Stimulated activated CD4-positive, alpha-beta T cell treated with anti-CD3 and anti-CD28 coated beads, Interleukin-1b, Interleukin-23, amount 100 ng/mL, for 1 hour (primary cell): ENCODE measurements at places on chromosomes 3 and 15.

DNA sequence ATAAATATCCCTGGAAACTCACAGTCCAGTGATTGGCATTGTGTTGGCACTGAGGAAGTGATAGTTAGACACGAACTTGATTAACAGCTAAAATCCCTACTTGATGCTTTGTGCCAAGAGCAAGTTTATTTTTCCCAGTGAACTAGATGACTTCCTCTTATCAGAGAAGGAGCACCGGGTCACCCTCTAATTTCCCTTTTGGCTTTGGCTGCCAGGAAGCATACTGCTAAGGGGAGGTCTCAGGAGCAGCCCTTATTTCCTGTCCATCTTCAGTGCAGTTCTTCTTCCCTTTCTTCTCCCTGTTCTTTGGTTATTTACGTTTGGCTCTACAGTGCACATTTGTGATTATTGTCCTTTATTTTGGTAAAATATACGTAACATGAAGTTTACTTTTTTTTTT, 13.0 kb downstream of the FBLN2 start:
- DNase-seq = no peak

DNA sequence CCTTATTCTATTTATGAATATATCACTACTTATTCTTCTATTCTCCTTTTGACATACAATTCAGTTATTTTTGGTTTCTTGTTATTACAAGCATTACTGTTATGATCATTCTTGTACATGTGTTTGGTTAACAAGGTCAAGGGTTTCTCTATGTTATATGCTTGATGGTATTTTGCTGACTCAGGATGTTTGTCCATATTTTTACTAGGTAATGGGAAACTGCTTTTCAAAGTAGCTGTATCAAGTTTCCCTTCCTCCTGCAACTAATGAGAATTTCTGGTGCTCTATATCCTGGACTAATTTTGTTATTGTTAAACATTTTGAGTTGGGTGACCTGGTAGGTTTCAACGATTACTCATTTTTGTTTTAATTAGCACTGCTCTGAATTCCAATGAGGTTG, 841.0 kb downstream of the OTOL1 start:
- no peak for DNase-seq

GRCh38 chr3:4717363-4717740, 224.2 kb downstream of the ITPR1 start:
- DNase-seq = no peak

DNA sequence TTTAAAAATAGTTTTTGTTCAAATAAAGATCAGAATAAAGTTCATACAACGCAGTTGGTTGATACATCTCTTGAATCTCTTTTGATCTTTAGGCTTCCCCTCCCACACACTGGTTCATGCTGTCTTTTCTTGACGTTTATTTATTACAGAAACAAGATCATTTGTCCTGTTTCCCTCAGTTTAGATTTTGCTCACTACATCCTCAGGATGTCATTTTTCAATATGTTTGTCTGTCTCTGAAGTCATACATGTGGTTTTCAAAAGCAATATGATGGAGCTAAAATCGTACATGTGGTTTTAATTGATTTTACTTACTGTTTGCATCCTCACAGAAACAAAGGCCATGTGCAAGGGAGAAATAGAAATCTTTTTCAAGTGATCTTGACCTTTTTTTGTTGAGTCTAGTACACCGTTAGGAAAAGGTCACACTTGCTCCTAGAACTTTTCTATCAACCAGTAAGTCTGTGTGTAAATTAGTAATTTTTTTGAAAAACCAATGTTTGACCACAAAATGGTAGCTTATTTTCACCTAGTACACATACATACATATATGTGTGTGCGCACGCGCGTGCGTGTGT, 63.7 kb upstream of the SENP5 start:
- DNase-seq = no peak

GRCh38 chr3:79086514-79086913, 681.3 kb downstream of the ROBO1 start:
- DNase-seq = no peak

- no peak for DNase-seq
Measured at GRCh38 chr15:69893863-69894262, 203.9 kb downstream of the TLE3 start.

DNA sequence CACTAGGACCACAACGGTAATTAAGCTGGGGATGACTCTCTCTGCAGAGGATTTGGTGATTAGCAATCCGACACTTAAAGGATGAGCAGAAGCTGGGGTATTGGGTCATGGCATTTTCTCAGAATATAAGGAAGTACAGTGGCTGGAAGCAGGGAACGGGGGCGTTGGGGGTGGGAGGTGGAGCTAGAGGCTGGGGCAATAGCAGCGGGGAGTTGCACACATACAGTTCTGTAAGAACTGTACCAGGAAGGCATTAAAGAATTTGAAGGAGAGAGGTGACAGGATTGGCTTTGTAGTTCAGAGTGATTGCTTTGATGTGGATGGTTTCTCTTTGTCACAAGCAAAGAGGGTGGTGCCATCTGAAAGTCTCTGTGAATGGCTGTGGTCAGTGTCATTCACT, 28.2 kb downstream of the PSMD6 start:
- no peak for DNase-seq

GRCh38 chr3:112477891-112478290, 21.4 kb downstream of the BTLA start:
- DNase-seq = no peak

- DNase-seq = no peak
Measured at GRCh38 chr3:111797171-111797615, 61.9 kb upstream of the PHLDB2 start.

GRCh38 chr3:108223928-108224327, 1.7 kb upstream of the IFT57 start:
- no peak for DNase-seq

- no peak for DNase-seq
Measured at GRCh38 chr3:2526926-2527325, 428.3 kb downstream of the CNTN4 start.

GRCh38 chr3:14761121-14761672, 57.6 kb upstream of the FGD5 start:
- DNase-seq = no peak

DNA sequence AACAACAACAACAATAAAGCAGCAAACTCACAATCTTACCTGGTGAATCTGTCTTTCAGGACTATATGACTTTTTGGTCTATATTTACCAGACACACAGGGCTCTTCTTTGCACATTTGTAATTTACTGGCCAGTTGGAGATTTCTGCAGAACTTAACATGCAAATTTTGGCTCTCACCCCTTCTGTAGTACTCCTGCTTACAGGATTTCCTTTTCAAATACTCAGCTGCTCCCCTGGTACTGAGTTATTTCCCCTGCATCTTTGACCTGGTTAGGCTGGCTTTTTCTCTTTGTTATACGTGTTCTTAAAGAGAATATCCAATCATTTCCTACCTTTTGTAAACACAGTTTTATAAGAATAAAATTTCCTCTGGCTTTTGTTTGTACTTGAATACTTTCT, 228.0 kb downstream of the MBNL1 start:
- DNase-seq = no peak

GRCh38 chr3:46669191-46669999, 24.1 kb downstream of the ALS2CL start:
- no peak for DNase-seq

- no peak for DNase-seq
Measured at GRCh38 chr15:88623061-88623460, 1.9 kb downstream of the AEN start.

DNA sequence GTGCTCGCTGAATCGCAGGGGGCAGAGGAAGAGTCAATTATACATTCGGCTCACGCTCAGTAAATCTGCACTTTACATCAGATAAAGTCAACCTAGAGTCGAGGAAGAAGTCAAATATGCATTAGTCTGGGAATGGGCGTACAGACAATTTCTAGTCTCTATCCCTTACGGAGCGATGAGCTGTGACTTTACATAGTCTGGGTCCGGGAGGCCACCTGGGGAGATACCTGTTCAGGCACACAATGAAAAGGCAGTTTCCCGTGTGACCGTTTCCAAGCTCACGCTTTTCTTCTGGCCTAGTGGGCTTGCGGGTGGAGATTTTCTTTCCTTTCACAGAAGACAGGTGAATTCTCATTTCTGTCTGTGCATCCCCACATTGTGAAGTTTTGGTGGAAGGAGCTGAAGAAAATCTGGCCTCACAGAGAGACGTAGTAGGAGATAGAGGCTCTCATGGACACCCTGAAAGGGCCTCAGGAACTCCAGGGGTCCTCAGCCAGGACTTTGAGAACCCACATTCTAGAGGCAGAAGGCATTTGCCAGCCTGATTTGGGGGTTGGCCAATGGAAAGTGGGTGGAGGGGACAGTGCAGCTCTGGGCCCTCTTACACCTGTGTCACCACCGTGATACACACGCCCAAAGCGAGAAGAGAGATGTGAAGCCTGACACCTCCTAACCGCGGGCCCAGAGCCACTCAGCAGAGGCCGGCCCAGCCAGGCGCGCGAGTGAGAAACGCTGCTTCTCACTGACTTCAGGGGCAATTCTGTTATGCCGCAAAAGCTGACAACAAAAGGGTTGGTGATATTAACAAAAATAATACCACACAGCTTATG, 10.7 kb upstream of the OCA2 start:
- DNase-seq = no peak

DNA sequence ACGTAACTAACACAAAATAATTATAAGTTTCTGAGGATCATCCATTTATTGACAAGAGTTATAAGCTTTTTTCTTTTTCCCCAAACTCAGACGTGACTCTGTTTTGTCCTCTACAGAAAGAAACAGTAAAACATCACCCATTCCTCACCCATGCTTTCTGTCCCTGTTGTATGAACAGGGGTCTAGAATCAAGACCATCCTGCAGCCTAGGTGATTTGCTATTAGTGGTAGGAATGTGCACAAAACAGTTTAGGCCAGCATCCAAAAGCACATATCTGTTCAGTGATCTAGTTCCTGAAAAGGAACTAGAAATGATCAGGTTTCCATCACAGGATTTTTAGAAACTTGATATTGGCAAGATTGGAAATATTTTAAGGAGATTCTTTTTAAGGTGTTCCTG, 527.6 kb downstream of the SOX2 start:
- DNase-seq = no peak

DNA sequence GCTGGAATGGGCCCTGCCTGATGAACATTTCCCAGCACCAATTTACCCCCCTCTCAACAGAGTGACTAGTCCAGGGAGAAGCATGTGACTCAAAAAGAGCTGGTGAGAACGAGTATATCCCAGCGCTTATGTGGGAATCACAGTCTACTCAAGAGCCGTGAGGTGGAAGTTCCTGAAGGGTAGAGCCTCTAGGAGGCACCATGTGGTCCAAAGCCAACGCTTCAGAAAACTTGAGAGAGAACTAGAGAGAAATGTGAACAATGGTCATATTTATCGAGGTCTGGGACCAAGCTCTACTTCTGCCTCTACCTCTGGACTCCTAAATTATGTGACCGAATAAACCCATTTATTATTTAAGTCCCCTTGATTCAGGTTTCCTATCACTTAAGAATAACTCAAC, 111.0 kb upstream of the RAP2B start:
- DNase-seq = no peak

GRCh38 chr15:60102748-60103147, 98.6 kb downstream of the FOXB1 start:
- no peak for DNase-seq

DNA sequence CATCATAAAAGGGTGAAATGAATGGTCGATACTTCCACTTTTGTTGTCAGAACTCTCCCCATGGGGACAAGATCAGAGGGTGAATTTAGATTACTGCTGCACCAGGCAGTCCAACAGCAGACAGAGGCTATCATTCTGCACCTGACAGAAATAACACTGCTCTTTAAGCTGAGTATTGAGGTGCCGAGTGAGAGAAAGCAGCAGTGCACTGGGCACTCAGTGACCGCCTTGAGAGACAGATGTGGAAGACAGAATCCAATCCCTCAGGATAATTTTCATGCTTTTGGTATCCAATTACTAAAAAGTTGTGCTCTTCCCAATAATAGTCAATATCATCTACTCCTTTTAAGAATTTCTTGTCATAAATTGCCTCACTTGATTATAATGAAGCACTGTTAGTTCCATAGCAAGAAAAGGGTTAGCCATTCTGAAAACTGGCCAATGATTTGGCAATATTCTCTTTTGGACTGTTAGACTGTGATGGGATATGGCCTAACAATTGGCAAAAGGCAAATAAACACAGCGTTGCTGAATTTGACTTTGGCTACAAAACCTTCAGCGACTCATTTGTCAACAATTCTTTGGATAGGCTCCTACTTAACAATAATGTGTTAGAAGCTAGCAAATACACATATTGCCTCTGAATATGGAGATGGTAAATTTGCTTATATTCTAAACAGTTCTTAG, 5.5 kb downstream of the FGF7 start:
- no peak for DNase-seq

DNA sequence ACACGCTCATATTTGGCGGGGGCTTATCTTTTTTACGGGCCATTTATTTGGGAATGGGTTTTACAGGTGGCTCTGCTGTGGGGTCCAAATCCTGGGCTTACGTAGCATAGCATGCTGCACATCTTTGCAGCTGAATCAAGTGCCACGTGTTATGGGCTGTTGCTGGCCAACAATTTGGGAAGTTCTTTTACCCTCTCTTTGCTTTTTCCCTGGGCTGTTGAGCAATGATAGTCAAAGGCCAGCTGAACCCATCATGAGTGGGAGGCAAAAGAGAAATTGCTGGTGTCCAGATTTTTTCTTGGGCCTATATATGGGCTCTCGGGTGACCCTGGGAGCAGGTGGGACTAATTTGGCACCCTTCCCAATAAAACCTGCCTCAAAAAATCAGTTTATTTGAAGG, 209.3 kb upstream of the SATB1 start:
- no peak for DNase-seq

GRCh38 chr3:38558864-38559263, 62.7 kb downstream of the EXOG start:
- DNase-seq = no peak

DNA sequence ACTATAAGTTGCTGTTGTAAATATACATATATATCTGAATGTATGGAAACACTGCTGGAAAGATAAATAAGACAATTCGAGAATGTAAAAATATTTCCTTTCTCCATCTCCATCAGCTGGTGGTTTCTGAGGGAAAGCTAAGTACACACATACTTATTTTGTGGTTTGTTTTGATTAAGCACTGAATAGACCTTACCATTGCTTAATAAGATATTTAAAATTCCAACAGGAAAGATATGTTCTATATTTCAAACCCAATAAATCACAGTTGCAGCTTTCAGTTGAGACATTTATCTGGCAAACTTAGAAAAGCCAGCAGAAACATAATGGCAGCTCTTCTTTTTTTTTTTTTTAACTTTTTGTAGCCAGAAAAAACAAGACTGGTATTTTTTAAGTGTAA, 160.4 kb downstream of the VGLL3 start:
- DNase-seq = no peak

DNA sequence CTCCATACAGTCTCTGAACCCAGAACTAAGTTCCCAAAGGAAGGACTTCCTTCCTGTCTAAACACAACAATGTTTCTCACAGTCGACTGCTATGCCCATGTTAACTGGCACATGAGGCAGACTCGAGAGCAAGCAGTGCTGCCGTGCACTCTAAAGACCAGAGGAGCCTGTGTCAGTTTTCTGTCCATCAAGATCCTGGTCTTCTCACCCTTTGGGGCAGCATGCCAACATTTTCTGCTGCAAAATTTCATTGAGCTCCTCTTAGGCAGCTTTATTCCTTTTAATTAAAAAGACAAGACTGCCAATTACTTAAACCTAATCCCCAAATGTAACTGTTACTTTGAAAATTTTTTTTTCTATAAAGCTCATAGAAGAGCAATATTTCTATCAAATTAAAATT, 205.1 kb downstream of the GAP43 start:
- no peak for DNase-seq
